NCI-H748 treated with DMSO at 0.1 percent for 48 hours (cell line): ENCODE measurements at places on chromosomes 5 and 9.
A peak's percentile ranks its signal among the peaks of the same experiment; 100 is the strongest.

GRCh38 chr9:36748322-36748899 lies 175.7 kb downstream of the MELK start:
- DNase-seq, result no peak

DNA sequence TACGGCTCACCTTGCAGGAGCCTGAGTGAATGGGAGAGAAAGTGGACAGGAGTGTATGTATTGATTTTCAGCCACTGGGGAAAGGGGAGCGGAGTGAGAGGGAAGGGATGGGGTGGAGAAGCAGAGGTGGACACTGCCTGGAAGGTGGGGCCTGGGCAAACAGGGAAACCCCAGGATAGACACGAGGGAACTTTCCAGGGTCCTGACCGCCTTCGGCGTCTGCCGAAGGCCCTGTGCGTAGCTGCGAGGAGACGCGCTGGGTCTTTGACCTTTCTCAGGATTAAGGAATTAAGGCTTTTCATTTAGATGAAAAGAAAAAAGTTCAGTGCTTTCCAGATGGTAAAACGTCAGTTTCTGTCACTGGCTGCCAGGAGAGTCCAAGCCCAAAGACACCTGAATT lies 134.6 kb upstream of the RAPGEF1 start:
- no peak for DNase-seq

- DNase-seq, result no peak
Observed at GRCh38 chr9:20997503-20998076, 33.9 kb downstream of the HACD4 start.

- peak; percentile 60 for DNase-seq
Observed at GRCh38 chr9:126915281-126915816, 767 bp downstream of the RALGPS1 start.

GRCh38 chr9:129336130-129336528 lies 158.1 kb upstream of the IER5L start:
- DNase-seq, result no peak

GRCh38 chr5:62112689-62113228 lies 193.2 kb upstream of the KIF2A start:
- no peak for DNase-seq

GRCh38 chr9:16618524-16618923 lies 251.9 kb downstream of the BNC2 start:
- DNase-seq, result no peak

- DNase-seq, result no peak
Observed at GRCh38 chr9:75023846-75024245, 4.2 kb downstream of the CARNMT1 start.

- no peak for DNase-seq
Observed at GRCh38 chr5:115507681-115508080, 36.9 kb downstream of the FEM1C start.

- peak; percentile 40 for DNase-seq
Observed at GRCh38 chr5:52134013-52134650, 653.6 kb upstream of the ITGA1 start.

GRCh38 chr5:52995095-52995494 lies 5.9 kb downstream of the ITGA2 start:
- no peak for DNase-seq

DNA sequence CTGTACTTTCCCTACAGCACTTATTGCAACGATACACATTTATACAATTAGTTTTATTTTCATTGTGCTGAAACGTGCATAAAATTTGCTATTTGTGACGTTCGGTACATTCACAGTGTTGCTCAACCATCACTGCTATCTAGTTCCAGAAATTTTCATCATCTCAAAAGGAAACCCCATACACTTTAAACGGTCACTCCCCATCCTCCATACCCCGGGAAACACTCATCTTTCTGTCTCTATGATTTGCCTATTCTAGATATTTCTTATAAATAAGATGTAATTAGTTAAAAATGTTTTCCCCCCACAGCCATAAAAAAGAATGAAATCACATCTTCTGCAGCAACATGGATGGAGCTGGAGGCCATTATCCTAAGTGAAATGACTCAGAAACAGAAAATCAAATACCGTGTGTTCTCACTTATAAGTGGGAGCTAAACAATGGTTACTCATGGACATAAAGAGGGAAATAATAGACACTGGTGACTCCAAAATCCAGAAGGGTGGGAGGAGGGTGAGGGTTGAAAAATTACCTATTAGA lies 40.2 kb upstream of the TEX48 start:
- no peak for DNase-seq

DNA sequence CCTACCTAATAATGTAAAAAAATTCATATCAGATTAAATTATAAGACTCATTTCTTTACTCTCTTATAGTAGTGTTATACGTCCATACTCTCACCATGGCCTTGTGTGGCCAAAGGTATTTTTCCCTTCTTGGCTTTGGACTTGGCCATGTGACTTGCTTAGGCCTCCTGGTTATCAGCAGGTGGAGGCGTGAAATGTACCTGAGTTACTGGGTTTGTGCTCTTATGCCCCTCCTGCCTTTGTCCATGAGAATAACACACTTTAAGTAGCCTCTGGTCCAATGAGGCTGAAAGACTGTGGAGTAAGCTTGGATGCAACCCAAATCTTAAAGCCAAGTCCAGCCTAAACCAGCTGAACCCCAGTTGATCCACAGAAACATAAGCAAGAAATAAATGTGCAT lies 68.7 kb downstream of the RETREG1 start:
- DNase-seq, result no peak

GRCh38 chr9:136886610-136887597 lies 588 bp downstream of the TRAF2 start:
- DNase-seq, result no peak

DNA sequence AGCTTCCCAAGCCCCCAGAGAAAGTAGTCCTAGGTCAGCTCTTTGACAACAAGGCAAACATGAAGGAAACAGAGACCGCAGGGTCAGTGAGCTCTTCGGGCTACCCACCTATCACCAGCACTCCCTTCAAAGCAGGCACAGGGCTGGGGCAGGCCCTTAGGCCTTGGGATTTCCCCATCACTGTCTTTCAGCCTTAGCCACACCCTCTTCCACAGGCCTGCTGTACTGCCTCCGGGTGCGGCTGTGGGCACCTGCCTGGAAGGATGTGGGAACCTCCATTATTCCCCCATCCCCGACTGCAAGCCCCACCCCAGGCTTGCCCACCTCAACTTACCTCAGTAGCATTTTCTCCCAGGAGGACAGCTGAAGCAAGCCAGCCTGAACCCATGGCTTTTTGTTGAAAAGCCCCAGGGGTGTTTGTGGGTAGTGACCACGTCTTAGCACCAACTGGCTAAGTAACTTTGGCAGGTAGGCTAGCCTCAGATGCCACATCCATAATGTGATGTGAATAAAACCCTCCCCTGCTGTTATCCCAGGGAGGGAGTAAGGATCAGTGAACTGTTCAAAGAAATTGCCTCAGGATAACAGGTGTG lies 100.2 kb downstream of the PIK3R1 start:
- no peak for DNase-seq

DNA sequence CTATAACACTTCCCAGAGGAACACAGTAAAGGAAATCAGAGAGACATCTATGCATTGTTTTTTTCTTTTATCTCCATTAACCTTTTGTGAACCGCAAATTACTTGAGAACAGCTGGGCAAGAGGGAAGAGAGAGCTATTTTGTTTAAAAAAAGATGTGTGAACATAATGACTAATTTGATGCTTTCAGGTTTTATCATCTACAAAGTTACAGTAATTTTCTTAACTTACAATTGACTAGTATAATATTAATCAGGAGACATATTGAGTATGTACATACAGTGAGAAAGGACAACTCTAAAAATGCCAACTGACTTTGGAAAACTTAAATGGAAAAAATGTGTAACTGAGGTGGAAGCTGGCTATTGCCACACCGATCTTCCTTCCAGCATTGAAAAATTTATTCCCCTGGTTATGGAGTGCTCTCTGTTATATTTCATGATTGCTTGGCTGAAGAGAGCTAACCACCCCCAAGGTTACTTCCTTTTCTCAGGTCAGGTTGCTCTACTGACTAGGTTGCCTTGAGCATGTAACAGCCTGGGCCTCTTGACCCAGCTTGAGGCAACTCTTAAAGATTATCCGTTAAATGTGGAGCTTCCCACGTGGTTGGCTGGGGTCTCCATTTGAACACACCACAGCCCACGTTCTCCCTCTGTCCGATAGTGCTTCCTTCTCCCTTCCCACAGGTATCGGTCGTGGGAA lies 62.6 kb upstream of the C6 start:
- DNase-seq, result no peak

DNA sequence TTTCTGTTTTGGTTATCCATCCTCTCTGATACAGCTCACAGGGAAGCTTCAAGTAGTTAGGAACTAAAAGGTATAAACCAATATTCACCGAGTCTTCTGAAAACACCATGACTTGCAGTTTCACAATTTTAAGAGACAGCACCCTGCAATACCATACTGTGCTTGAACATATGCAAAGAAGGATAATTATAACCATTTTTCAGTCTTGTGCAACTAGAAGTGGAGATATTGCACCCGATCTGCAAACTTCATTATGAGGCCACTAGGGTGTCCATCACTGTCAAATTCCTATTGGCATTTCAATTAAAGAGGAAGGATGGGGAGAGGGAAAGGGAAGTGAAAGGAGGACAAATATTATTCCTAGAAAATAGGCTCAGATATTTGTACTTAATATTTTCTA lies 32.4 kb upstream of the CEP120 start:
- no peak for DNase-seq

DNA sequence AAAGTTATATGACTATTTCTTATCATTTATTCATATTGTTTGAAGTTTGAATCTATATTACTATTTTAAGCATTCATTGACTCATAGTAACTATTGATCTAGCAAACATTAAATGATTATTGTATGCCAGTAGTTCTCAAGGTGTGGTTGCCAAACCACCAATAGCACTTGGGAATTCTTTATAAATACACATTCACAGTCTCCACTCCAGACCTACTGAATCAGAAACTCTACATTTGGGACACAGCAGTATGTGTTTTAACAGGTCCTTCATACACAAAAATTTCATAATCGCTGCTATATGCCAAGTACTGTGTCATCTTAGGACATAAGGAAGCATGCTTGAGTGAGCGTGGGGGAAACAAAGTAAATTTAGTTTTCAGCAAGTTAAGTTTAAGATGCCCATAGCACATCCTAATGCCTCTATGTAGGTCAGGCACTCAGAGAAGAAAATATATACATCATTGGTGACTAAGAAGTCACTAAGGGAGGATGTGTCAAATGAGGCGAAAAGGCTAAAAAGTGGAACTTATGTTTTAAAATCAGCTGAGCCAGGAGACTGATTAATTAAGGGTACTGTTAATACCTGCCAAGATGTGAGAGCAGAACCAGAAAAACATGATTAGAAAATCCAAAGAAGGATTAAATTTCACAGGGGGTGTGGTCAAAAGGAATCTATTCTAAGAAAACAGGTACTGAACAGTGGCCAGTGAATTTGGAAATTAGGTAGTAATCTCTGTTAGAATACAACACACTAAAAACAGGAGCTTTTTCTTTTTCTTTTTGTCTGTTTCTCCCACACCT lies 340.8 kb downstream of the HCN1 start:
- no peak for DNase-seq

DNA sequence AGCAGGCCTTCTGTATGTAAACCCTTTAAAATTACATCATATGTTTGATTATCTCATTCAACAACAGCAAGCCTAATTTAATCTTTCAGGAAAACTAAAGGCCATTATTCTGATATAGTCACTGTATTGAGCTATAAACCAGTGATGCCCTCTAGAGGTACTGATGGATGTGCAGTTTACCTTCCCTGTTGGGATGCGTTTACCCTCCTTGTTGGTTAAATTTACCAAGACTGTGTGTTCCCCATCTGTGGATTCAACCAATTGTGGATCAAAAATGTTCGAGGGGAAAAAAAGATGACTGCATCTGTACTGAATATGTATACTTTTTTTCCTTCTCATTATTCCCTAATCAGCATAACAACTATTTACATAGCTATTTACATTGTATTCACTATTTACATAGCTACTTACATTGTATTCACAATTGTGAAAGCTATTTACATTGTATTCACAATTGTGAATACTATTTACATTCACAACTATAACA lies 3.7 kb upstream of the BAAT start:
- DNase-seq, result peak; percentile 41

- no peak for DNase-seq
Observed at GRCh38 chr5:102701748-102702147, 53.4 kb upstream of the PAM start.

GRCh38 chr9:104743376-104743985 lies 4.0 kb upstream of the NIPSNAP3A start:
- peak; percentile 81 for DNase-seq

- DNase-seq, result no peak
Observed at GRCh38 chr5:27191786-27192510, 153.6 kb upstream of the CDH9 start.

DNA sequence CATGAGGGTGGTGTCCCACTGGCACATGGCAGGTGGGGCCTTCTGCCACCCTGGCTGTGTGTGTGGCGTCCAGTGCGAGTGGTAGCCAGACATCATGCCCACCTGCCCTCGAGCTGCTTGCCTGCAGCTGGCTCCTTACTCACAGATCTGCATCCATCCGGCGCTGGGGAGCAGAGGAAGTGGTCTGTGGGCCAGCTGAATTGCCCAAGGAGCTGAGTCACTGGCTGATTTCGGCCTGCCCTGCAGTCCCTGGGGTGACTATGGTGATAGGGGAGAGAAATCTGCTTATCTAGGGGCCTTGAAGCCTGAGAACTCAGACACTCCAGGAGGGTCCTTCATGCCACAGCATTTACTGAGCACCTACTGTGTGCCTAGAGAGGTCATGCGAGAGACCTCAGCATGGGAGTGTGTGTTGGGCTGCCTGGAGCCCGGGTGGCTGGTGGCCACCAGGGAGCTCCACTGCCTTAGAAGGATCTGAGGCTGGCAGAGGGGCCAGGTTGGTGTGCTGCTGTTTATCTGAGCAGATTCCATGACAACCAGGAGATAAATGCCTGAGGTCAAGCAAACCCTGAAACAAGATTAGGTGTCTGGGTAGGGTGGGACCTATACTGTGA lies 57.1 kb downstream of the SLC22A5 start:
- no peak for DNase-seq

- no peak for DNase-seq
Observed at GRCh38 chr5:139668064-139668880, 20.1 kb downstream of the CXXC5 start.

DNA sequence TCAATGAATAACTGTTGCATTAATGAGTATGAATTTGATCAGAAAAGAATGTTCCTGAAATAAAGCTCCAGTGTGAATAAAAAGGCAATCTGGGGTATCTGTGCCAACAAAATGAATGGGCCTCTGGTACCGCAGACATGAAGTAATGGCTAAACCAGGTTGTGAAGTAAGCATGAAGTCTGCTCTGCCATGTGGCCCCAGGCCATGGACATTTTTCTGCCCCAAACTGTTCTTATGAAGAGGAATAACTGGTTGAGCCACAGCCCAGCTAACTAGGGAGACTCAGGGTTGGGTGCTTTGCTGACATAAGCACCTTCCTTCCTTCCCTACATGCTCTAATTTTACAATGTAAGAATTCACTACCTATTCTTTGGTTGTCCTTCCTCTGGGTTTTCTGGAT lies 147.4 kb upstream of the LRRTM2 start:
- no peak for DNase-seq

- DNase-seq, result no peak
Observed at GRCh38 chr5:141532726-141533125, 43.8 kb downstream of the PCDHGC5 start.

DNA sequence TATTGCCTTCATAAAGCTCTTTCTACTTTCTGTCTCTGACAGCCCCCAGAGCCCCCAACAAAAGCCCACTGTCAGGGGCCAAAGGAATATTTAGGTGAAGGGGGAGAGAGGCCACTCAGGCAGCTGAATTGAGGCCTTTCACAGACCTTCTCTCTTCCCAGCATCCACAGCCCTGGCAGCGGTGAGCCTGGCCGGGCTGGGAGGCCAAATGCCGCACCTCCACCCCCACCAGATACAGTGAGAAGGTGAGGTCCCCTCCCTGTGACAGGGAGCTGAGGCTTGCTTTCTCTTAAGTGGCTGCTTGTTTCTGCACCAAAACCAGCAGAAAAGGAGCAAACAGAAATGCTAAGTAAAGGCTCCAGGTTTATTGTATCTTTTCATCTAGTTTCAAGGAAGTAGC lies 168.1 kb downstream of the ROR2 start:
- no peak for DNase-seq
